ENCODE measurements at places on chromosomes 3 and 15.

DNA sequence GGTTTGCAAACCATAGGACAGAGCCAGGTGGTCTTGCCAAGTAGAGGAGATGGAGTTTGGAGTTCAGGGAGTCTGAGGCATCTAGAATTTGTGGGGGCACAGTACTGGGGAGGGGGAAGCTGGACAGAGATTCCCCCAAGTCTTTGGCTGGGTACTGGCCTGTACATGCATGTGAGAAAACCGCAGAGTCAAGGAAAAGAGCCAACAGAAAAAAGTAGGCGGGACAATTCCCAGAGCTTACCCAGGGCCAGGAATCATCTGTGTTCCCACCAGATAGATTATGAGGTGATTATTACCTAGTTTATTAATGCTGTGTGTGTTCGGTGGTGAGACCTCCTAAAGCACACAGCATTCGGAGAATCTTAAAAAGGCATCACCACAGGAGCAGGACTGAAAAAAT lies 11.3 kb downstream of the LYSMD4 start:
- DNase-seq: no peak

DNA sequence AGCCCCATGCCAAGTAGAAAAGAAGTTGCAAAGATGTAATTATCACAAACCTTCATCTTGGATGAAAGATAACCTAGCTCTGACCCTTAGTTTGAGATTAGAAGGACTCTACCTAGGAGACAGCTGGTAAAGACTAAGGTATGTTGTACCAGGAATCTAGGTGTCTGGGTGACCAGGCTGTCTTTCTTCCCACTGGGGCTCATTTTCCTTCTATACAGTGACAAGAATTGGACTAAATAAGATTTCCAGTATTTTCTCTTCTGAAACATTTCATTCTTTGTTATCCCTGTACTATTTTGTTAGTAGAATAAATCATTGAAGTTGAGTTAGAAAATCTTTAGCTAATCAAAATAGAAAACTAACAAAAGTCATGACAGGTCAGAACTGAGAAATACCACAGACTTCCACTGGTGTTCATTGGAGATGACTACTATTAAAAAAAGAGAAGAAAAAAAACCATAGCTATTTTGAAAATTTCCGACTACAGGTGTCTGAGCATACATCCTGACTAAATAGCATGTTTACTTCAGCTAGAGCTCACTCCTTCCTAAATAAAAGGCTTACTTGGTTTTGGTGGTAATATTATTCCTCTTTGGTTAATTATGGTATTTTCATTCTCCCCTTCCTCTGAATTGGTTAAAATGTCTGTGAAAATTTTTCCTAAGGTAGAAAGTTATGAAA lies 10.1 kb downstream of the TGFBR2 start:
- no peak for DNase-seq

DNA sequence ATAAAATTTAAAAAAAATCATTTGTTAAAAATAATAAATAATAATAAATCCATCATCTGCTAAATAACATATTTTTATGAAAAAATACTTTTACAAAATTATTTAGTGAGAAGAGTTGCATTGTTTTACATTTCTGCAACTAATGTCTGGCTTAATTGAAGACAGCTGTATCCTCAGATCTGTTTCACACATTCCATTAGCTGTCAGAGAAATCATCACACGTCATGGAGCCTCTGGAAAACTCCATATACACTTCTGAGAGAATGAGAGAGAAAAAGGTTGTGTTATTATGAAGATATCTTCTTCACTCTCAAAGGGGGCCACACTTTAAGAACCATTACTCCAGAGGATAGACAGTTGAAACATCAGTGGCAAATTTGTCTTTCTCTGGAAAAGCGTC lies 40.8 kb downstream of the CMSS1 start:
- DNase-seq: no peak

GRCh38 chr15:31399544-31400171 lies 73.0 kb downstream of the KLF13 start:
- no peak for DNase-seq

DNA sequence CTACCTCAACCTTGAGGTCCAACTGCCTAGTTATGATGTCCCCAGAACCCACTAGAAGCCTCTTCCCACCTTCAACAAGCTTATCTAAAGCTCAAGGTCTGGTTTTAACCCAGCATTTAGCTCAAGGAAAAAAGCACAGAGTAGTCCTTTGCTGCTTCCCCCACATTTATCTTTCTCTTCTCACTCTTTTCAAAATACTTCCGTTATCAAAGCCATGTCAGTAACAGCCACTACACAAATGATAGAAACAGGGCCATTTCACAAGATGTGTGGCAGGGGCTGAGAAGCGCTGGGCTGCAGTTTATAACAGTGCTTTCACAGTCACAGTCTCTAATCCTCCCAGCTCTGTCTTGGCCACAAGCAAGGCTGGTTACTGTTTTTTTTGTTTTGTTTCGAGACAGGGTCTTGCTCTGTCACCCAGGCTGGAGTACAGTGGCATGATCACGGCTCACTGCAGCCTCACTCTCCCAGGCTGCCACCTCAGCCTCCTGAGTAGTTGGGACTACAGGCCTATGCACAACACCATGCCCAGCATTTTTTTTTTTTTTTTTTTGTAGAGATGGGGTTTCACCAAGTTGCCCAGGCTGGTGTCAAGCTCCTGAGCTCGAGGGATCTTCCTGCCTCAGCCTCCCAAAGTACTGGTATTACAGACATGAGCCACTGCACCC lies 218.8 kb downstream of the OSBPL10 start:
- DNase-seq: no peak

DNA sequence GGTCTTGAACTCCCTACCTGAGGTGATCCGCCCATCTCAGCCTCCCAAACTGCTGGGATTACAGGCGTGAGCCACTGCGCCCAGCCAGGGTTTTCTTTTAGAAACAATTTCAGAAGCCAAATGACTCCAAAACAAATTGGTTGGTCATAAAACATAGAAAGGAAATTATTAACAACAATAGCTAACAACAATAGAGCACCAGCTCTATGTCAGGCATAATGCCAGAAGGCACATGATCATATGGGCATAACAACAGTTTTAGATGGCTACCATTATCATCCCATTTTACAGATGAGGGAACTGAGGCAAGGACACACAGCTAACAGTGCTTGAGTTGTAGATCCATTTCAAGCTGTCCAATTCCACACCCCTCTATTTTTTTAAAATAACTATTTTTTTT lies 22.2 kb upstream of the RAF1 start:
- no peak for DNase-seq

GRCh38 chr15:88571852-88572259 lies 25.4 kb upstream of the DET1 start:
- DNase-seq: no peak

DNA sequence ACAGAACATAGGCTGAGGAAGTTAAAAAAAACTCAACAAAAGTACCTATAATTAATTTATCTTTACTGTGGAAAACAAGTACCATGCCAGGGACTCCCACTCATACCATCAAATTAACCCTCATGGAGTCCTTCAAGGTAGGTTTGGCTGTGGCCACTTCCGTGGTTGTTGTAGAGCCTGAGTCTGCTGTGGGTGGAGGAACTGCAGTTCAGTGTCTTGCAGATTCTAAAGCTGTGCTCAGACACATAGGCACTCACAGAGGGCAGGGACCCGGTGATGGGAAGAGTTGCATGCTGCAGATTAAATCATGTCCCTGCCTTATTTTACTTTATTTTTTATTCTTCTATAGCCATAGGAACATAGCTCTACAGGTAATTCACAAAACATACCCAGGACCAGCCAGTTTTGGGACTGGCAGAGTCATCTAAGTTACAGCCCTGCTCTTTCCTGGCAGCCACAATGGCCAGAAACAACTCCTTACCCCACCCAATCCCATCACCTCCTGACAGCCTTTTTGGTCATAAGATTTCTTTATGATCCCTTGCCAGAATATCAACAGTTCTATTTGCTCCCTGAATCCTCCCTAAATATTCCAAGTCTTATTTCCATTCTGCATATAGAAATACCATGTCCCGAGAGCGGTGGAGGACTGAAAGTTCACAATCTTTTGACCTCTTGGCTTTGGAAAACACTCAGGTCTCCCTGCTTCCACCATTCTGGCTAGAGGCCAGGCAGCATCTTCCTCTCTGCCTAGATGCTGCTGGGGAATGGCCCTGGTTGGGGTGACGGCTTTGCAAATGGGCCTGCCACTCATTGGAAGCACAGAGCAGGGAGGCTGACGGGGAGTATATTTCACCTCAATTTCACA lies 193.7 kb downstream of the CHST2 start:
- no peak for DNase-seq

DNA sequence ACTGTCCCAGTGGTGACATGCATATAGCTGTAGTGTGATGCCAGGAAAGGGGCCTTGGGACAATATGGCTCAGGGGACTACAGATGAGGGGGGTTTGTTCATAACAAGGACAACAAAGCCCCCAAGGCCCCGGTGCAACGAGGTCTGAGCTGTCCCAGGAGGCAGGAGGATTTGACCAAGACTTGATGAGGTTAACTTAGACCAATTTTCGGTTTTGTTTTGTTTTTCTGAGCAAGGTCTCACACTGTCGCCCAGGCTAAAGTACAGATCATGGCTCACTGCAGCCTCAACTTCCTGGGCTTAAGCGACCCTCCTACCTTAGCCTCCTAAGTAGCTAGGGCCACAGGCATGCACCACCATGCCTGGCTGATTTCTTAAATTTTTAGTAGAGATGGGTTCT lies 23.8 kb downstream of the EFCAB12 start:
- DNase-seq: no peak

- DNase-seq: no peak
Measured at GRCh38 chr3:74349015-74349414, 265.4 kb downstream of the CNTN3 start.

DNA sequence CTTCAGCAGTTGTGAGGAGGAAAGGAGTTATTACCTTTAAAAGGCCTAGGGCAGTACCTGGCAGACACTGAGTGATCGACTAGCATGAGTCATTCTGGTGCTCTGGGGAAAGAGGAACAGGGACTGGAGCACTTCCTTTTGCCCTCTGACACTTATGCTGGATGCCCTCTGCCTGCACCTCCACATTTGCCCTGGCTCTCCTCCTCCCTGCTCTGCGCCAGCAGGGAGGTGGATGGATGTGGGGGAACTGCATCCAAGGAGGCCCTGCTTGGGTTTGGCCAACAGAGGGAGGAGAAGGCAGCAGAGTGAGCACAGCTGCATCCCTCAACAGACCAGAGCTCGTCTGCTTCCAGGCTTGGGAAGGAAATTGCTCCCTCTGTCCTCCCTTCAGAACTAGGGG lies 75.0 kb downstream of the SEMA5B start:
- DNase-seq: no peak

DNA sequence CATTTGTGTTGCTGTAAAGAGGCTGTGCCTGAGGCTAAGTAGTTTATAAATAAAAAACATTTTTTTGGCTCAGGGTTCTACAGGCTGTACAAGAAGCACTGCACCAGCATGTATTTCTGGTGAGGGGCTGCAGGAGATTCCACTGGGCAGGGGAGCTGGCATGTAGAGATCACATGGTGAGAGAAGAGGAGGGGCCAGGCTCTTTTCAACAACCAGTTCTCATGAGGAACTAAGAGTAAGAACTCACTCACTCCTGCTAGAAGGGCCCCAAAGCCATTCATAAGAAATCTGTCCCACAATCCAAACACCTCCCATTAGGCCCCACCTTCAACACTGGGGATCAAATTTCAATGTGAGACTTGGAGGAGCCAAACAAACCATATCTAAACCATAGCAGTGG lies 214.9 kb upstream of the LMCD1 start:
- no peak for DNase-seq

DNA sequence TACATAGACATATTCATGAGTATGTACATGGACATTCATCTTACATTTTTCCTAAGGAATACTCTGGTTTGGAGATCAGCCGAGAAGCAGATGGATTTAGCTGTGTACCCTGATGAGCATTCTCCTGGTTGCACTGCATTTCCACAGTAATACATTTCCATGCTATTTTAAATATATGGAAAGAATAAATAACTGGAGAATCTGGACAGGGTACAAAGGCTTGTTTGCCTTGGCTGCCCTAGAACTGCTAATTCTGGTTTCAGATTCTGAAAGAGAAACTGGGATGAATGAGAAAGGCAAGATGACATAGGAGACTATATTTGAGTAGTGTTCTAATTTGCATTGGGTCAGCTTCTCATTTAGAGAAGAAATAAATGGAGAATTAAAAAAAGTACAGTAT lies 190.8 kb upstream of the FAM3D start:
- DNase-seq: no peak

GRCh38 chr3:37630441-37630840 lies 231.2 kb upstream of the CTDSPL start:
- DNase-seq: no peak

- no peak for DNase-seq
Measured at GRCh38 chr3:99647081-99647480, 8.7 kb downstream of the COL8A1 start.

DNA sequence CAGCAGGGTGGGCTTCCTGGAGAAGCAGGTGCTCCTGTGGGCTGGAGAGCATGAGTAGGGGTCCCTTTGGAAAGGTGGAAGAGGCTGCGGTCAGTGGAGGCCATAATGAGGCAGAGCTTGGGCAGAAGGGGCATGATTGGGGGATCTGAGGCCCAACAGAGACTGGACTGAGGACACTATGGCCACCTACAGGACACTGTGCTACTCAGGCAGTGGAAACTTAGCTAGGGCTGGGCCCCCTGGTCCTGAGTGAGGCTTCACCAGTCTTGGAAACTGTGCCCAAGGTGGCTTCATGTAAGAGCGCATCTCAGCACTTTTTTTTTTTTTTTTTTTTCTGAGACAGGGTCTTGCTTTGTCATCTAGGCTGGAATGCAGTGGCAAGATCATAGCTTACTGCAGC lies 6.3 kb upstream of the COMMD4 start:
- DNase-seq: no peak

Measured in activated CD4-positive, alpha-beta T cell treated with anti-CD3 and anti-CD28 coated beads, Interleukin-2, amount 50 U/mL, for 1 hour (primary cell).